Stimulated activated CD8-positive, alpha-beta memory T cell treated with anti-CD3 and anti-CD28 coated beads, Interleukin-7, amount 100 ng/mL, for 24 hours (primary cell): ENCODE measurements at places on chromosomes 16 and 17.
A peak's percentile ranks its signal among the peaks of the same experiment; 100 is the strongest.

- DNase-seq = no peak
These were observed 73.1 kb upstream of the AXIN2 start for GRCh38 chr17:65634533-65634932.

DNA sequence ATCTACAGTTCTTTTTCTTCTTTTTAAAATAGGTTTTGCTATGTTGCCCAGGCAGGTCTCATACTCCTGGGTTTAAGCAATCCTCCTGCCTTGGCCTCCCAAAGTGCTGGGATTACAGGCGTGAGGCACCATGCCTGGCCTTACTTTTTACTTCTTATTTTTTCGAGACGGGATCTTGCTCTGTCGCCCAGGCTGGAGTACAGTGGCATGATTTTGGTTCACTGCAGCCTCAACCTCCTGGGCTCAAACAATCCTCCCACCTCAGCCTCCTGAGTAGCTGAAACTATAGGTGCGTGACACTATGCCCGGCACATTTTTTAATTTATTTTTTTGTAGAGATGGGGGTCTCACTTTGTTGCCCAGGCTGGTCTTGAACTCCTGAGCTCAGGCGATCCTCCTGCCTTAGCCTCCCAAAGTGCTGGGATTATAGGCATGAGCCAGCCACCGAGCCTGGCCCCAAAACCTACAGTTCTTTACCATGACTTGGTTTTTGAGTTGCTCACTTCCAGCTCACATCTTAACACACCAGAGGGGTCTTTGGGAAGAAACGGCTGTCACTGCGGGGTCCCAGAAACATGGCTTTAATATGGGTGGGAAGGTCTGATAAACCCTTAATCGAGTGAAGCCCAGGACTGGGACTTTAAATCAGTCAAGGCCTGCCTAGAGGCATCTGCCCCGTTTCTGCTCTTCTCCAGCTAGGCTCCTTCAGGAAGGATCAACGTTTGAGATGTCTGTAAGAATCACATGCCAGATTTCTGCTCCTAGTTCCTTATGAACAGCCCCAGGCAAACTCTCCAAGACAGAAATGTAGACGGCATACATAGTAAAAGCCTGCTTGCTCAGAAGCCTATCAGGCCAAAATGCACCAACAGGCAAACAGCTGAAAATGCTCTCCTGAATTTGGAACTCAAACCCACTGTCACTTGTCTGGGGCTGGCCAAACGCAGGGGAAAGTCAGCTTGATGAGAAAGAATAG is 91.7 kb upstream of the TOB1 start:
- DNase-seq = no peak

DNA sequence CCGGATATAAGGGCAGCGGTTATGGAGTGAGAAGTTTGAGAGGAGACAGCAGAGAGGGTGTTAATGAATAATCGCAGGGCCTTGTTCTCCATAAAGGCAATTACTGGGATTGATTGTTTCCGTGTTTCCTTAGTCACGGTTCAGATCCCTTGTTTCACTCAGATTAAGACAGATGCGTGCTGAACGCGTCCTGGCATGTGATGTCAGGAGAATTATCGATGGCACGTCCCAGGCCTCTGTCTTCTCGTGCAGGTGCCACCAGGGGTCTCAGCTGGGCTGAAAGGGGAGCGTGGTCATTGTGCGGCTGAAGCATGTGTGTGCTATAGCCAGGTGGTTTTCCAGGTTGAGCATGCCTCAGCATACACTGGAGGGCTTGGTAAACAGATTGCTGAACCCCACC is 142.4 kb upstream of the NOL11 start:
- DNase-seq = no peak

GRCh38 chr16:46793841-46794240 is 37.1 kb downstream of the C16orf87 start:
- no peak for DNase-seq

- DNase-seq = no peak
These were observed 41.8 kb downstream of the EMP2 start for GRCh38 chr16:10538583-10538982.

DNA sequence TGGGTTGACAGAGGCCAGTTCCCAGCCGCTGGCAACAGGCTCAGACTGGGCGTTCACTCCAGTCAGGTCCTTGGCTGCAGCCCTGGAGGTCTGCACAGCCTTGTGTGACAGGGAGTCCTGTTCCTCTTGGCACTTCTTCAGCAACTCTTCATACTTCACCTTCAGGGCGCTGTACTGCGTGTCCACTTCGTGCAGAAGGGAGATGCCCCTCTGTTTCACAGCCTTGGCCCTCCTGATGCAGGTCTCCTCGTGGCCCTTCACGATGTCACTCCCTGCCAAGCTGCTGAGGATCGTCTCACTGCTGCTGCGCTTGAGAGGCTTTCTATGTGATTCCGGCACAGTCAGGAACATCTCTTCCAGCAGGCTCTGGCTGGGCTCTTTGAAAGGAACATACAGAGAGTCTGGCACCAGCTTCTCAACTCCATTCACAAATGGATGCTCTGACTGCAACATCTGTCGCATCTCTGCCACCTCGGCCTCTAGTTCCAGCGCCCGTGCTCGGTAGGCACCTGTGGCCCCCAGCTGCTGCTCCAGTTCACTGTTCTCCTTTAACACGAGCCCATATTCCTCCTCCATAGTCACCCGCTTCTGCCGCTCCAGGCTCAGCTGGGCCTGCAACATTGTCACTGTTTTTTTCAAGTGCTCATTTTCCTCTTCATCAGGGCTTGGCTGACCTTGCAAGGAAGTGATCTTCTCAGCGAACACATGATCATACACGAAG is 27.2 kb downstream of the CDR2 start:
- DNase-seq = no peak

GRCh38 chr17:46766493-46767491 is 51.7 kb downstream of the WNT3 start:
- no peak for DNase-seq

DNA sequence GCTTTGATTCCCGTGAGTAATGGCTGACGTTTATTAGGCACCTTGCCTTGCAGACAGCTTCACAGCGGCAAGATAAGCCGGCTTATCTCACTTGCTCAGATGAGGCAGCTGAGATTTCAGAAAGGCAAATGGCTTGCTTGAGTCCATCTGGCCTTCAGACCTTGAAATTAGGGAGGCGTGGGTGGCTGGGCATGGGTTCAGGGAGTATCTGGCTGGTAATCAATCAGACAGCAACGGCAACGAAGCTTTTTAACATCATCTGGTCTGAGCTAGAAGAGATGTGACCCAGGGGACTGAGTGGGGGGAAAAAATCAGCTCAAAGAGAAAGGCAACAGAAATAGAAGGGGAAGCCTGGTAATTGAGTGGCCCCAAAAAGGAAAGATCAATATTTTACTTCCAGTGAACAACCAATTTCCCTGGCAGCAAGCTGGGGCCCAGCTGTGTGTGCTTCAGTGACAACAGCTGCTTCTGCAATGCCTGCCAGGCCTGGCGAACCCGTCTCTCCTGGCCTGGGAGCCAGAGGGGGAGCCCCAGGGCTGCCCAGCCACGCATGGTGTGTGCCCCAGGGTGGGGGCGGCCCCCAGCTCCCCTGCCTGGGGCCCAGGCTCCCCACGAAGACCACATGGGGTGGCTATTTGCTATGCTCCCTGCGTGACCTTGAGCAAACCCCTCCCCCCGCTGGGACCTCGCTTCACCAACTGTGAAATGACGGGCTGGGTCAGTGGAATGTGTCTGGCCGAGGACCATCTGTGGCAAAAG is 34.0 kb downstream of the RAB11FIP4 start:
- DNase-seq = no peak

DNA sequence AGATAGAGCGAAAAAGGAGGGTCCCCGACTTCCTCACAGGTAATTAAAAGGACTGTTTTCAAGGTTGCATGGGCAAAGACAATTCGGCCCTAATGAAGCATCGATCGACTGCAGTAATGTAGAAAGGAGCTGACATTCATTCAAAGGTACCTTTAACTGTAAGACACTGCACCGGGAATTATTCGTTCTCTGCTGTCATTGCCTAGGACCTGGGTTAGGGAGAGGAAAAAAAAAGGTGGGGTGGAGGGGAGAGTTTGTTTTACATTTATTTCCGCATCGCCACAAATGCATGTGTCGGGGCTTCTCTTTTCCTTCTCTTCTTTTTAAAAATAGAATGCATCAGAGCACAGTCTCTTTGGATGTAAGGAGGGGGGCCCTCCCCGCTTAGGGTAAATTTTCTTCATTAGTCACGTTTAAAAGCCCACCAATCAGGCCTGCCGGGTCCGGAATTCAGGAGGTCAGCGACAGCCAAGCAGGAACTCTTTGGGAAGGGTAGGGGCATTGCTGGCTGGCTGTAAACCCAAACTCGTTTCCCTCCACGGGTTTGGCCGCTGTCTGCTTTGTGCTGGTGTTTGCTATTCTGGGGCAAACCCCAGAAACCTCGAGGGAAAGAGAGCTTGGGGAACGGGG is 496.2 kb upstream of the ZFHX3 start:
- no peak for DNase-seq

DNA sequence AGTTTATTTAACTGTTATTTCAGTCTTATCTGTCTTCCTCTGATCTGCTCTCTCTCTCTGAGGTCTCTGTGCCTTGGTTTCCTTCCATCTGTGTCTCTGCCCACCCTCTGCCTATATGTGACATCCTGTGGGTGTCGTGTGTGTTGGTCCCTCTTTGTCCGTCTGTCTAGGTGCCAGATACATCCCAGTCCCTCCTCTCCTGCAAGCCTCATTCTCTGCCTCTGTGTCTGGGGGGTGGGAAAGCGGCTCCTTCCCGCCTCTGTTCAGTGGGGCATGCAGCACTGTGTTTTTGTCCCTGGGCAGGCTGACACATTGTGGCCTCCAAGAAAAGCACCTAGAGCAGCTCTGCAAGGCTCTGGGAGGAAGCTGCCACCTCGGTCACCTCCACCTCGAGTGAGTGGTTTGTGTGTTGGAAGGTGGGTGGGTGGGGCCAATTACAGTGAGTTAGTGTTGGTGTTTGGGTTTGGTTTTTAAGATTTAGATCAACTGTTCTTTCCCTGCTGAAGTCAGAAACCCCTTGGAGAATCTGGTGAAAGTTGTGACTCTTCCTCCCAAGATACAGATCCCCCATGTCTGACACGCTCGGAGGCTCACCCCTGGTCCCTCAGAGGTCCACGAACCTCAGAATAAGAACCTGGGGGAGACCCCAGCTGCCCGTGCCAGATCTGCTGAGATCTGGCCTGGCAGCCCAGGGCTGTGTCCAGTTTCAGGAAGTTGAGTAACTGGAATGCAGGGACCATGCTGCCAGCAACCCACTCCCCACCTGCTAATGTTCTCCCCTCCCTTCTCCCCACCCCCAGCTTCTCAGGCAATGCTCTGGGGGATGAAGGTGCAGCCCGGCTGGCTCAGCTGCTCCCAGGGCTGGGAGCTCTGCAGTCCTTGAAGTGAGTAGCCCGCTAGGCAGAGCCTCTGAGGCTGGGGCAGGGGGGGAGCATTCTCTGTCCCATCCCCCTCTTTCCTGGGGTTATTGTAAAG is 50.9 kb upstream of the CPNE2 start:
- peak; percentile 62 for DNase-seq

DNA sequence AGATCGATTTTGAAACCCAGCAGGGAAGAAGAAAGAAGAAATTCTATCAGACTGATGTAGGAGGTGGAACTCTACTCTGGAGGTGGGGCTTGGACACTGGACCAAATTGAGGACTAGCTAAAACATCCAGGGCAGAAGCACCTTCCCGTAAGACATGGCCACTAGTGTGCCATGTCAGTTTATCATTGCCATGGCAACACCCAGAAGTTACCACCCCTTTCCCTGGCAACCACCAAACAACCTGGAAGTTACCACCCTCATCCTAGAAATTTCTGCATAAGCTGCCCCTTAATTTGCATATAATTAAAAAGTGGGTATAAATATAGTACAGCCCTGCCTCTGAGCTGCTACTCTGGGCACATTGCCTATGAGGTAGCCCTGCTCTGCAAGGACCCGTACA is 66.7 kb downstream of the NACA2 start:
- no peak for DNase-seq

DNA sequence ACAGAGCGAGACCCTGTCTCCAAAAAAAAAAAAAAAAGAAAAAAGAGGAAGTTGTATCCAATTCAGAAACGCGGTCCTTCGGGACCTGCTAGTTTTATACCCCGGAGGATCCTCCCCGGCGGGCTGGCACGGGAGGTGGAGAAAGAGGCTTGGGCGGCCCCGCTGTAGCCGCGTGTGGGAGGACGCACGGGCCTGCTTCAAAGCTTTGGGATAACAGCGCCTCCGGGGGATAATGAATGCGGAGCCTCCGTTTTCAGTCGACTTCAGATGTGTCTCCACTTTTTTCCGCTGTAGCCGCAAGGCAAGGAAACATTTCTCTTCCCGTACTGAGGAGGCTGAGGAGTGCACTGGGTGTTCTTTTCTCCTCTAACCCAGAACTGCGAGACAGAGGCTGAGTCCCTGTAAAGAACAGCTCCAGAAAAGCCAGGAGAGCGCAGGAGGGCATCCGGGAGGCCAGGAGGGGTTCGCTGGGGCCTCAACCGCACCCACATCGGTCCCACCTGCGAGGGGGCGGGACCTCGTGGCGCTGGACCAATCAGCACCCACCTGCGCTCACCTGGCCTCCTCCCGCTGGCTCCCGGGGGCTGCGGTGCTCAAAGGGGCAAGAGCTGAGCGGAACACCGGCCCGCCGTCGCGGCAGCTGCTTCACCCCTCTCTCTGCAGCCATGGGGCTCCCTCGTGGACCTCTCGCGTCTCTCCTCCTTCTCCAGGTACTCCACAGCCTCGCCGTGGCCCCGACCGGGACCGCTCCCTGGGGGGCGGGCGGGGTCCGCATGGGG is at the start of gene CDH3:
Gene CDH3 (plus strand): TSS at position 596 of the 779 bp plus-strand sequence. CDS start 70 bp downstream, at position 666.
- no peak for DNase-seq

DNA sequence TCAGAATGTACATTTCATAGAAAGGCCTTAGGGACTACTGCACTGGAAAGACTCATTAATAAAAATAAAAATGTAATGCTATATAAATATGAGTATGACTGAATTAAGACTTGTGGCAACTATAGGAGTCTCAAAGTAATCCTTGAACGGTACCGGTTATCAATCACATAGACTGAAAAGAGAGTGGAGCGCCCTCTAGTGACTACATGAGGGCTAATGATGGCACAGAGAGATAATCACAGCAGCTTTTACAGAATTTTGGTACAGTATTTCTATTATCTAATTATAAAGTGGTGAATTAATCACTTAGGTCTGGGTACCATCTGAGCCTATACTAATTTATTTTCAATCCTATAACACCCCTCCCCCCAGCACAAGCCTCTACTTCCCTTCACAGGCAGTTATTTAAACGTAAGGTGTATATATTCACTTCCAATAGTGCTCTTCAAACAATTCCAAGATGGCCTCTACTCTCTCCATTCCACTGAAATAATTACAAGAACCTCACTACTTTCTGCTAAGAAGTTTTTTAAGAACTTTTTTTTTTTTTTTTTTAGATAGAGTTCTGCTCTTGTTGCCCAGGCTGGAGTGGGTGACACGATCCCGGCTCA is 40.7 kb upstream of the ANKFY1 start:
- peak; percentile 5 for DNase-seq

DNA sequence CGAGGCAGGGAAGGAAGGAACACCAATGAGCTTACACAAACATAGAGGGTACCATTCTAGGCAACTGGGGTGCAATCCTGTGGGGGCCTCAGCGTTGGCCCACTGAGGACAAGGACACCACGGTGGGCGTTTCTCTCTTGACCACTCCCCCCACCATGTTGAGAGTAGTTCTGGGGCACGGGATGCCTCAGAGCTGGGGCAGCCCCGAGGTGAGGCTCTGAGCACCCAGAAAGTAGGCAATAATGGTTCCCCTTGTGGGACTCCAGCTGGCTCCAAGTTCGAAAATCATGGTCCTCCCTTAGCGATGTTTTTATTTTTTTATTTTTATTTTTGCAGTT is 5.1 kb downstream of the PRSS21 start:
- DNase-seq = no peak
